ENCODE measurements at places on chromosomes 2 and 18.

GRCh38 chr2:38092196-38092902 lies 16.4 kb upstream of the CYP1B1 start:
- DNase-seq: no peak

DNA sequence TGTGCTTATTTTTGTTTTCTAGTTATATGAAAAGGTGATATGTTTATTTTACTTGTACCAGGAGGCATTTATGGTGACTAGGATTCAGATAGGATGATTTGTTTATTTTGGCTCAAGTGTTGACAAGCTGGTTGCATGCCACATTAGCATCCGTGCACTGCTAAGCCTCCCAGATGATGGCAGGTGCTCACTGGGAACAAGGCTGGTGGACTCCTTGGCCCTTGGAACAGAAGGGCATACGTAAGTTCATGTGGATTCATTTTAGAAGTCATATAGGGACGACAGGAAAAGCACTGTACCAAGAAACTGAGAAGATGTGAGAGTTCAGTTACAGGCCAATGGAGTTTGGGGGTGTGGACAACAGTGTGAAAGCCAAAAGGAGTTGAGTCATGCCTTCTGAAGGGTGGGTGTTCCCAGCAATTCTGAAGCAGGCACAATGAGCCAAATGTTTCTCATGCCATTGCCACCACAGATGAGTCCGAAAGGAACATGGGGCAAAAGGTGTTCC lies 166.2 kb downstream of the PHLPP1 start:
- peak; percentile 89 for DNase-seq

DNA sequence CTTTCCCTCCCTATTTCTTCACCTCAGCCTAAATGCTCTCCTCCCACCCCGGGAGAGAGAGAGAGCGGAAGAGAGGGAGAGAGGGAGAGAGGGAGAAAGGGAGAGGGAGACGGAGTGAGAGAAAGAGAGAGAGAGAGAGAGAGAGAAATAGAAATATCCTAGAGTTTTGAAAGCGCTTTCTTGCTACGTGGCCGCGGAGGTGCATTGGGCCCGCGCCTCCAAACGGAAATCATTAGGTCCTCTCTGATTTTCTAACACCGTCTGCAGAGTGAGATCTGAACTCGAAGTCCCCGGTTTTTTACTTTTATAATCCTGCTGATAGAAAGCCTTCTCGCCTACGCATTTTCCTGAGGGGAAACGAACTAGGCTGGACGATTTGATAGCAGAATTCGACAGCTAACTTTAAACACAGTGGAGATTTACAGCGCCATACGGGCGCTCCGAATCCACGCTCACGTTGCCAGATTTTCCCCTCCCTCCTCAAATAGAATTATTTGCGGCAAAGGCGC lies 903 bp upstream of the EVX2 start:
- DNase-seq: no peak

- DNase-seq: no peak
Measured at GRCh38 chr18:10475654-10476291, 21.3 kb downstream of the APCDD1 start.

- DNase-seq: no peak
Measured at GRCh38 chr2:16747257-16747656, 81.6 kb upstream of the CYRIA start.

GRCh38 chr2:144553379-144553778 lies 33.5 kb upstream of the ZEB2 start:
- no peak for DNase-seq

DNA sequence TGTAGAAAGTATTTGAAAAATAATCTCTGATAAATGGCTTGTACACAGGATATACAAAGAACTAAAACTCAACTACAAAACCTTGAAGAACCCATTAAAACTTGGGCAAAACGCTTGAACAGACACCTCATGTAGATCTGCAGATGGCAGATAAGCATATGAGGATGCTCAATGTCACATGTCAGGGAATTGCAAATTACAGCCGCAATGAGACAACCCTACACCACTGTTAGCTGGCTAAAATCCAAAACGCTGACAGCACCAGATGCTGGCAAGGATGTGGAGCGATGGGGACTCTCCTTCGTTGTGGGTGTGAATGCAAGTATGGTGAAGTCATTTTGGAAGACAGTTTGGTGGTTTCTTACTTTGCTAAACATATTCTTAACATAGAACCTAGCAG lies 53.7 kb downstream of the SNTG2 start:
- DNase-seq: peak; percentile 22

GRCh38 chr2:196365145-196365544 lies 193.8 kb upstream of the STK17B start:
- DNase-seq: no peak

- DNase-seq: no peak
Measured at GRCh38 chr18:57776767-57777166, 26.3 kb downstream of the ATP8B1 start.

DNA sequence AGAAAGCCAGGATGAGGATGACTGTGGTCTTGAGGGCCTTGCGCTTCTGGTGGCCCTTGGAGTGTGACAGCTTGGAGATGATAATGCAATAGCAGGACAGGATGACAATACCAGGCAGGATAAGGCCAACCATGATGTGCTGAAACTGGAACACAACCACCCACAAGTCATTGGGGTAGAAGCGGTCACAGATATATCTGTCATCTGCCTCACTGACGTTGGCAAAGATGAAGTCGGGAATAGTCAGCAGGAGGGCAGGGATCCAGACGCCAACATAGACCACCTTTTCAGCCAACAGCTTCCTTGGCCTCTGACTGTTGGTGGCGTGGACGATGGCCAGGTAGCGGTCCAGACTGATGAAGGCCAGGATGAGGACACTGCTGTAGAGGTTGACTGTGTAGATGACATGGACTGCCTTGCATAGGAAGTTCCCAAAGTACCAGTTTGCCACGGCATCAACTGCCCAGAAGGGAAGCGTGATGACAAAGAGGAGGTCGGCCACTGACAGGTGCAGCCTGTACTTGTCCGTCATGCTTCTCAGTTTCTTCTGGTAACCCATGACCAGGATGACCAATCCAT lies 2.7 kb downstream of the CXCR4 start:
- no peak for DNase-seq

DNA sequence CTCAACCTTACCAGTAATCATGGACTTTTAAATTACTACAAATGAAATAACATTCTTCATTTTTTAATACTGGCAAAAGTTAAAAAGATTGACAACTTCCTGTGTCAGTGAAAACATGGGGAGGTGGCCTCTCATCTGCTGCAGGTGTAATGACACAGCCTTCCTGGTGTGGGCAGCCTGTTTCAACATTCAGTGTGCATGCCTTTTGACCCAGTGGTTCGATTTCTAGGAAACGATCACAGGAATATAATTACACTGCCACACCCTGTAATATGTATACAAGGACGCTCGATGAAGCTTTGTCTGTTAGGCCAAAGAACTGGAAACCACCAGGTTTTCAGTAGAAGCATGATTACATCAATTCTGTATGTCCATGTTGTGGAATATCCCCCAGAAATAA lies 68.7 kb downstream of the MTHFD2 start:
- peak; percentile 15 for DNase-seq

DNA sequence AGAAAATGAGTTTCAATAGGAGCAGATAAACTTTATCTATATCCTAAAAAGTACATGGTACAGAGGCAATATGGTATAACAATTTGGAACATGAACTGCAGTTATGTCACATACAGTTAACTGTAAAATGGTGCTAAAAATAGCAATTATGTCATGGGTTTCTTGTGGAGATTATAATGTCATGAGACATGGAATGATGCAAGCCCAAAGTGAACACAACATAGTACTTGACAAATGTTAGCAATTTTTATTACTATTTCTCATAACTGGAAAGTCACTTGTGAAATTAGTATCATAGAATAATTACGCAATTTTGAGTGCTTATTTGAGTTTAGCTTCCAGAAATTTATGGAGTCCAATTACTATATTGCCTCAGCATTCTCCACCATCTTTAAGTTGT lies 1263.4 kb downstream of the DSC3 start:
- DNase-seq: no peak

DNA sequence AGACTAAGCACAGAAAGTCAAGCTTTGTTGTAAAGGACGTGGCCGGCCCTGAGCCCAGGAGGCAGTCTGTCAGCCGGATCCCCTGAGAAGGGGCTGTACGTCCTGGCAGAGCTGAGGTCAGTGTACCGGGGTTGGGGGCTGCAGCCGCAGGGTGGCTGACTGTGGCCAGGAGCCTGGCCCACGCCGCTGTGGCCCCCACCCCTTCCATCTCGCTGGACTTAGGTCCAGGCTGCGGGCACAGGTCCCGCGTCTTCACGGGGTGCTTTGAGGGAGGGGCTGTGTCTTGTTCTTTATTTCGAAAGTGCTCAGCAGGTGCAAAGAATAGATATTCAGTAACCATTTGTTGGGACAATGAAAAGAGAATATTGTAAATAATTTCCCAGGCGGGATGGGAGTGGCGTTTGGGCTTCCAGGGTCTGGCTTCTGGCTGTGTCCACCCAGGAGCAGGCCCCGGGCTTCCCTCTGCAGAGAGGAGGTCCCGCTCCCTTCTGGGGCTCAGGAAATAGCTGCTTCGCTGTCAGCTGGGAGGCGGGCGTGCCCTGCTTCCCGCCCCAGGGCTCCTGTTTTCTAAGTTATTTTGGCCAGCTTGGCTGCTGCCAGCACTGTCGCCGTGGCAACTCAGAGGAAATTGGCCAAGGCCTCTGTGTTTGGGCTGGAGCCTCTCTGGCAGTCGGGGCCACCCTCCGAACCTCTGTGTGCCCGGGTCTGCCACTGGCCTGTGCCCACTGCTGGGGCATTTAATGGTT lies 7.4 kb downstream of the NFATC1 start:
- no peak for DNase-seq

GRCh38 chr18:39624961-39625360 lies 2059.4 kb upstream of the CELF4 start:
- no peak for DNase-seq

DNA sequence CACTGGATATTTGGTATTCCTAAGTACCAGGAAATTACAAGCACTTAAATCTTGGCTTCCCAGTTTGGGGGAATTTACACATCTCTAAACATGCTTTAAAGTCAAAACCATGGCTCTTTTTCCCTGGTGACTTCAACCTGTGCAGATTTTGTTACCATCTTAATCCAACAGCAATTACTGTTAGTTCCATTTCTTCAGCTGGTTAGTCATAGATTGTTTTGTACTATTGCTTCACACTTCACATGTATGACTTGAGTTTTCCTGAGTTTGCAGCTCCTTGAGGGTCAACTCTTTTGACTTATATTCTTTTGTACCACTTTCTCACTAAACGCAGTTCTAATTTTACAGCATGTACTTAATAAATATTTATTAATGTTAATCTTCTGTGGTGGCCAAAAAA lies 203.4 kb upstream of the RND3 start:
- DNase-seq: no peak

- DNase-seq: no peak
Measured at GRCh38 chr2:189927823-189928222, 134.7 kb downstream of the MSTN start.

DNA sequence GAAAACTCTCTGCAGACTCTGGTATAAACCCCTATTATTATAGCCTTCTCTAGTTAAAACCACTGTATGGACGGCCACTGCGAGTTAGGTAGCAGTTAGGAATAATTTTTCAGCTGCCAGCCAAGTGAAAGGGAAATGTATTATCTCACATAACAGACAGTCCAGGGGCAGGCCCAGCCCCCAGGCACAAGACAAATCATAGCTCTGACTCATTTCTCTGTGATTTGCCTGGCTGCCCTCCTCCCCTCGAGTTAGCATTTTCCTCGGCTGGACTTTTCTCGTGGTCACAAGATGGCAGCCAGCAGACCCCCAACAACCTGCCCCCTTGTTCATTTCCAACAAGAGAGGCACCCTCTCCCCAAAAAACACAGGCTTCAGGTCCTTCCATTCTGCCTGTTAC lies 10.5 kb downstream of the VIT start:
- no peak for DNase-seq

GRCh38 chr2:16656784-16657391 lies 8.7 kb downstream of the CYRIA start:
- DNase-seq: no peak

DNA sequence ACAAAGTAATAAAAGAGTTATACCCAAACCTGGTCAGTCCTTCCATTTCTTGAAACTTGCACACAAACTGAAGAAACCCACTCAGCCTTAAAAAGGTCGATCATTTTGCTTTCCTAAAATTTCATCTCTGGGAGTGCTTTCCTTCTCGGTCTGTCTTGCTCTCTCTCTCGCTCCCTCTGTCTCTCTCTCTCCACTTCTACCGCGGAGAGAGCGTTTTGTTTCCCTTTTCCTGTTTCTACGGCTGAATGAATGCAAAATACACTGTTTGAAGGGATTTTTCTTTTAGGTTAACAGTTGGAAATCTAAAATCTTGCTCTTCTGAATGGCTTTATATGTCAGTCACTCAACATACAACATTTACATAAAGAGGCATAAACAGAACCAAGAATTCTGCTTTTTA lies 424.2 kb downstream of the TGIF1 start:
- DNase-seq: no peak

GRCh38 chr2:8677646-8678592 lies 3.9 kb upstream of the ID2 start:
- DNase-seq: peak; percentile 71

GRCh38 chr18:3468833-3469232 lies 18.9 kb downstream of the TGIF1 start:
- DNase-seq: no peak

DNA sequence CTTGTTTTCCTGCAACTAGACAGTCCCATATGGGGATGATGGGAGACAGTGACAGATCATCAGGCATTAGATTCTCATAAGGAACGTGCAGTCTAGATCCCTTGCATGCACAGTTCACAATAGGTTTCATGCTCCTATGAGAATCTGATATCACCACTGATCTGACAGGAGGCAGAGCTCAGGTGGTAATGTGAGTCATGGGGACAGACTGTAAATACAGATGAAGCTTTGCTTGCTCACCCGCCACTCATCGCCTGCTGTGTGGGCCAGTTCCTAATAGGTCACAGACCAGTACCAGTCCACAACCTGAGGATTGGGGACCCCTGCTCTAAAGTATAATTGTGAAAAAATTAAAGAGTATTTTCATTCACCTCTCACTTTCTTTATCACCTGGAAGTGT lies 23.6 kb upstream of the RAB1A start:
- no peak for DNase-seq

- no peak for DNase-seq
Measured at GRCh38 chr2:207695293-207695692, 16.1 kb upstream of the CCNYL1 start.

- no peak for DNase-seq
Measured at GRCh38 chr2:234345921-234346320, 151.0 kb downstream of the ARL4C start.

- peak; percentile 58 for DNase-seq
Measured at GRCh38 chr18:48022531-48023329, 92.3 kb upstream of the SMAD2 start.

DNA sequence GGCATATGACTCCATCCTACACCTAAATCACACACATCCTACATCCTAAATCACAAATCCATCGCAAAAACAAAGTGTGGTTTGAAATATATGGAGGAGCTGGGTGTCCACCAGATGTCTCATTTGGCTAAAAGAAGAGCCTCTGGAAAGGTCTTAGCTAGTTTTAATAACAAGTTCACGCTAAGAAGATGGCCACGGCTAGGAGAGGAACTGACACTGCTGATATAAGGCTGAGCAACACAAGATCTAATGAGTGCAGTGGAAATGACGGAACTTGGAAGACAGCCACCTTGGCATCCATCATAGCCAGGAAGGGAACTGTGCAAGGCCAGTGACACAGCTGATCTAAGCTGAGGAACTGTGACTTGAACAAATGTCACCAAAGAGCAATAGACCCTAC lies 60.0 kb upstream of the AGAP1 start:
- no peak for DNase-seq

Data from NCI-H1105 (cell line).